ENCODE measurements at places on chromosomes 7 and 10. TPM values are rescaled to one million over a fixed set of nuclear protein-coding genes. Genes with fewer than 3 reads are reported as not detected.

TMEM225B gene
- total RNA-seq, result 0.81 TPM

GRCh38 chr7:124171068-124171467 lies 138.2 kb upstream of the TMEM229A start:
- no peaks in the 10 kb centered on the region for H3K36me3 ChIP-seq
- no peak overlapping the region for H3K27ac ChIP-seq
- no peak overlapping the region for H3K4me3 ChIP-seq
- DNase-seq, result peak; percentile 53
- no peaks in the 10 kb centered on the region for H3K4me1 ChIP-seq

DNA sequence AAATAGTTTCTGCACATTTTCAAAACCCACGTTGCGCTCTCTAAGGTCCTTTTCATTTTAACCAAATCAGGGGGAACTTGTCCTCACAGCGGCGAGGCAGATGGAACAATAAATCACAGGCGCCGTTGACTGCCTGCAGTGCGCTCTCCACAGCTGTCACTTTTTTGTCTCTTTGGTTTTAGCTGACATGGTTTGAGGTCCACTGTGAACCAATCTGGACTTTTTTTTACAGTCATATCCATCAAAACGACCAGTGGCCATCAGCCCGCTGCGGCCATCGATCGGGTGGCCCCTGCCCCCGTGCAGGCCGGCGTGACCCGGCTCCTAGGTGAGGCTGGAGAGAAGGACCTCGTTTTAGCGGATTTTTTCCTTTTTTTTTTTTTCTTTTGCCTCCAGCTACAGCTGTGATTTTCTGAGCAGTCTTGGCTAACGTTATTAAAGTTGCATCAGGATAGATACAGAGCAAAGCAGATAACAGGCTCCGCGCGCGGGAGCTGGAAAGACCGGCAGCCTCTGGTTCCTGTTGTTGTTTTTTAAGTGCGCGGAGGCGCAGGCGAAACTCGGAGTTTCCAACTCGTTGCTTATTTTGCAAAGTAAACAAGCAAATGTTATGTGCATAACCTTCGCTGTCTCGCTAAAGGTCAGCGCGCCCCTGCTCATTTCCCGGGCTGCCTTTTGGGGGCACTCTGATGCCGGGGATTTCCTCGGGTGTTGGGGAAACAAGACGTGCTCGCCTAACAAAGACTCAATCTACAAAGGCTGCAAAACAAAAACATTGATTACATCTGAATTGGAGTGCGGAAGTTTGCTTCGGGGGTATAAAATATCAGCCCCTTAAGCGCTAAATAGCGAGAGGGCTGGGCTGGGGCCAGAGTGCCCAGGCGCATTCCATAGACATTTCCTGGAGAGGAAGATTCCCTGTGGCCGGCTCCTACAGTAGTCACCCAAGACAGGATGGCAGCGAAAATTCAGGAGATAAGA lies 414.8 kb upstream of the MKI67 start:
- H3K36me3 ChIP-seq, result no peaks in the 10 kb centered on the region
- peak overlapping the region; percentile 70 for H3K27ac ChIP-seq
- no peaks in the 10 kb centered on the region for H3K27me3 ChIP-seq
- DNase-seq, result peak; percentile 37
- H3K4me3 ChIP-seq, result peak overlapping the region; percentile 2
- H3K4me1 ChIP-seq, result peaks cover 41% of the 10 kb centered on the region

- no peak for DNase-seq
- peaks cover 9% of the 10 kb centered on the region for H3K27me3 ChIP-seq
- H3K27ac ChIP-seq, result no peak overlapping the region
- H3K4me3 ChIP-seq, result no peak overlapping the region
- no peaks in the 10 kb centered on the region for H3K4me1 ChIP-seq
- no peaks in the 10 kb centered on the region for H3K36me3 ChIP-seq
These were observed 80.1 kb upstream of the AUTS2 start for GRCh38 chr7:69517985-69518704.

DNA sequence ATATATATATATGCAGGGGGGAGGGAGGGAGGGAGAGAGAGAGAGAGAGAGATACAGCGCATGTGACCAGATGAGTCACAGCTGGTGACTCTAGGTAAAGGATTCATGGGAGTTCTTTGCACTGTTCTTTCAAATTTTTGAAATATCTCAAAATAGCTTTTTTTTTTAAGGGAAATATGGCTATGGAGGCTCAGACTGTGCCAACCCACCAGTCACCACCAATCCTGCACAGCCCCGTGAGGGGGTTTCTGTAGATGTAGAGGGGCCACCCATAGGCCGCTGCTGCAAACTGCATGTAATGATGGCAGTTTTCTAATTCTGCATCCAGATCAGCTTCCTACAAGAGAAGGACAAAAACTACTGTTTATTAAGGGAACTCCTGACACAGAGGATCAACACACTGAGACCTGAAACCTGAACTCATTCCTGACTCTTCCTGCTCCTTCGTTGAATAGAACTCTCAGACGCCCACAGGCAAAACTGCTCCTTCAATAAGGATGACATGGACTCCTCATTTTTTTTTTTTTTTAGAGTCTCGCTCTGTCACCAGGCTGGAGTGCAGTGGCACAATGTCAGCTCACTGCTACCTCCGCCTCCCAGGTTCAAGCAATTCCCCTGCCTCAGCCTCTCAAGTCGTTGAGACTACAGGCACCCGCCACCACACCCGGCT lies 17.3 kb downstream of the DAGLB start:
- H3K27ac ChIP-seq, result no peak overlapping the region
- H3K36me3 ChIP-seq, result peaks cover 19% of the 10 kb centered on the region
- no peaks in the 10 kb centered on the region for H3K27me3 ChIP-seq
- no peak overlapping the region for H3K4me3 ChIP-seq
- H3K4me1 ChIP-seq, result no peaks in the 10 kb centered on the region

VIPR2 gene
- 2.7 TPM for total RNA-seq

DNA sequence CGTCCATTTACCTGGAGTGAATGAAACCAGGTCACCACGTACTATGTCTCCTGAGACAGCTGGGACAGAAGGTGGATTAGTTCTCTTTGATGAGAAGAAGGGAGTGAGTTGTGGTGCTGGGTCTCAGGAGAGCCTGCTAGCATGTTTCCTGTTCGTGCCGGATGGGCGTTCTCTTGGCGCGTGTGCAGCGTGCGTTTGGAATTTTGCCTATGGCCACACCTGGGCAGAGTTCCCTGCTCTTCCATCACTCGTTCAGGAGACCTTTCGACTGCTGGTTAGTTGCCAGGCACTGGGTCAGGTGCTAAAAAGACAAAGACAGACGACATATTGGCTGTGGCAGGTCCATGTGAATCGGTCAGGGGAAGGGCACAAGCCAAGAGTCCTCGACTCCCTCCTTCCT lies 90.3 kb downstream of the TRRAP start:
- peaks cover 81% of the 10 kb centered on the region for H3K36me3 ChIP-seq
- no peaks in the 10 kb centered on the region for H3K27me3 ChIP-seq
- H3K4me3 ChIP-seq, result no peak overlapping the region
- no peaks in the 10 kb centered on the region for H3K4me1 ChIP-seq

- no peaks in the 10 kb centered on the region for H3K4me1 ChIP-seq
- no peak overlapping the region for H3K4me3 ChIP-seq
- peak; percentile 56 for DNase-seq
- no peaks in the 10 kb centered on the region for H3K36me3 ChIP-seq
- peaks cover 5% of the 10 kb centered on the region for H3K27me3 ChIP-seq
These were observed 211.1 kb downstream of the ZNF365 start for GRCh38 chr10:62585211-62585775.

DNA sequence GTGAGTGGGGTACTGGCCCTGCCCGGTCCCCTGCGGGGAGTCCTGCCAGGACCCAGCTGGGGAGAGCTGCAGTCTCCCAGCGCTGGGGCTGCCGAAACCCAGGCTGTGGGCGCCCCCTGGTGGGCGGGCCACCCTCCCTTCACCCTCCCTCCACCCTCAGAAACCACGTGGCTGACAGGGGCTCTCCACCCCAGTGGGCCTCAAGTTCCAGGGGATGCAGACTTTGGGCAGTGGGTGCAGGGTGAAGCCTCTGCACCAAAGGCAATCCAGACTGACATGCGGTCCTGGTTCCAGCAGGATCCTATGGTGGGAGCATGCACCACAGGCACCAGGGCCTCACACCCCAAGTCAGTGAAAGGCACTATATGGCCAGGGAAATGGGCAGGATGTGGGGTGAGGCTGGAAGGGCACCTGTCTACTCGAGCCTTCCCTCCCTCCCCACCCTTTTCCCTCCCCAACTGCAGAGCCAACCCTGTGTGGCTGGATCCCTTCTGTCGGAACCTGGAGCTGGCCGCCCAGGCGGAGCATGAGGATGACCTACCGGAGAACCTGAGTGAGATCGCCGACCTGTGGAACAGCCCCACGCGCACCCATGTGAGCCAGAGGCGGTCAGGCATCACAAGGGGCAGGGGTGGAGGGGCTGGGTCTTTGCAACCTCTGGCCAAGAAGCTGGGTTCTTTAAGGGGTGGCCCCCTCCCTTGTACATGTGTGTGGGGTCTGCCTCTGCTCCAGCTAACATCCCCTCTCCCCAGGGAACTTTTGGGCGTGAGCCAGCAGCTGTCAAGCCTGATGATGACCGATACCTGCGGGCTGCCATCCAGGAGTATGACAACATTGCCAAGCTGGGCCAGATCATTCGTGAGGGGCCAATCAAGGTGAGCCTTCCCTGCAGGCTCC lies 38.8 kb downstream of the PSAP start:
- H3K4me3 ChIP-seq, result no peak overlapping the region
- H3K36me3 ChIP-seq, result peaks cover 11% of the 10 kb centered on the region
- peak; percentile 70 for DNase-seq
- no peaks in the 10 kb centered on the region for H3K4me1 ChIP-seq
- H3K27ac ChIP-seq, result no peak overlapping the region
- H3K27me3 ChIP-seq, result no peaks in the 10 kb centered on the region

- H3K27ac ChIP-seq, result no peak overlapping the region
- DNase-seq, result no peak
- no peaks in the 10 kb centered on the region for H3K4me1 ChIP-seq
- H3K36me3 ChIP-seq, result no peaks in the 10 kb centered on the region
- H3K4me3 ChIP-seq, result no peak overlapping the region
These were observed 44.0 kb downstream of the ADRB1 start for GRCh38 chr10:114087655-114088054.

- H3K27ac ChIP-seq, result no peak overlapping the region
- H3K4me3 ChIP-seq, result no peak overlapping the region
- DNase-seq, result peak; percentile 16
- no peaks in the 10 kb centered on the region for H3K36me3 ChIP-seq
These were observed 494.3 kb downstream of the GALNT17 start for GRCh38 chr7:71626206-71626605.

GRCh38 chr7:89623018-89623672 lies 531.1 kb upstream of the STEAP1 start:
- no peaks in the 10 kb centered on the region for H3K36me3 ChIP-seq
- H3K27ac ChIP-seq, result no peak overlapping the region
- no peaks in the 10 kb centered on the region for H3K27me3 ChIP-seq
- peak; percentile 68 for DNase-seq
- H3K4me3 ChIP-seq, result no peak overlapping the region

- no peaks in the 10 kb centered on the region for H3K27me3 ChIP-seq
- peaks cover 10% of the 10 kb centered on the region for H3K4me1 ChIP-seq
- DNase-seq, result peak; percentile 6
- H3K27ac ChIP-seq, result peak overlapping the region; percentile 14
- no peak overlapping the region for H3K4me3 ChIP-seq
- H3K36me3 ChIP-seq, result peaks cover 6% of the 10 kb centered on the region
These were observed 85.8 kb downstream of the CTNNA3 start for GRCh38 chr10:67609996-67610793.

- H3K27ac ChIP-seq, result peak overlapping the region; percentile 97
- peaks cover 43% of the 10 kb centered on the region for H3K4me1 ChIP-seq
- peak overlapping the region; percentile 78 for H3K4me3 ChIP-seq
- peaks cover 29% of the 10 kb centered on the region for H3K36me3 ChIP-seq
- DNase-seq, result no peak
These were observed 6.8 kb downstream of the LDB1 start for GRCh38 chr10:102113261-102113955.
